Stimulated activated memory B cell treated with anti-CD40 and anti-IgM and Interleukin-4, amounts not matched to agents 10 μg/mL and 1 μg/mL and 100 μg/mL, for 72 hours (primary cell): ENCODE measurements at places on chromosomes 7 and 10.

DNA sequence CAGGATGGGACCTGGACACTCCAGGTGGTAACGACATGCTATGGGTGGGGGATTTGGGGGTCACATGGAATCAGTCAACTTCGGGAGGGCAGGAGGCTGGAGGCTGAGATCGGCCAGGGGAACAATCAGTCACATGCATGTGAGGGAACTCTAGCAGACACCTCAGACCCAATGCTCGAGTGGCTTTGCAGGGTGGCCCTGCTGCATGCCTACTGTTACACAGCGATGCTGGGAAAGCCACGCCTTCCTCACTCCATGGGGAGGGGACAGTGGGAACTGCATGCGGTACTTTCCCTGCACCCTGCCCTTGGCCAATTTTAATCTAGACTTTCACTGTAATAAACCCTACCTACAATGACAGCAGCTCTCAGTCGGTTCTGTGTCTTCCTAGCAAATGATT, 6.6 kb upstream of the ZNF32 start:
- ATAC-seq: no peak

DNA sequence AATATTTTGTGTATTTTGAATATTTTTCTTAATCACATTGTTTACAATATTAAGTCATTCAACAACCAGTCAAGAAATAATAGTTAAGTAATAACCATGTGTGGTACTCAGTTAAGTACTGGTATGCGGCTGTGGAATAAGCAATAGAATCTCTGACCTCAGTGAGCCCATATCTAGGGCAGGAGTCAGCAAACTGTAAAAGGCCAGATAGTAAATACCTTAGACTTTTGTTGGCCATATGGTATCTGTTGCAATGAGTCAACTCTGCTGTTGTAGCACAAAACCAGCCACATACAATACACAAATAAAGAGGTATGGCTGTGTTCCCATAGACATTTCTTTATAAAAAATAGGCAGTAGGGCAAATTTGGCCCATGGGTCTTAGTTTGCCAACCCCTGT, 311.6 kb upstream of the SEMA3A start:
- ATAC-seq: no peak

DNA sequence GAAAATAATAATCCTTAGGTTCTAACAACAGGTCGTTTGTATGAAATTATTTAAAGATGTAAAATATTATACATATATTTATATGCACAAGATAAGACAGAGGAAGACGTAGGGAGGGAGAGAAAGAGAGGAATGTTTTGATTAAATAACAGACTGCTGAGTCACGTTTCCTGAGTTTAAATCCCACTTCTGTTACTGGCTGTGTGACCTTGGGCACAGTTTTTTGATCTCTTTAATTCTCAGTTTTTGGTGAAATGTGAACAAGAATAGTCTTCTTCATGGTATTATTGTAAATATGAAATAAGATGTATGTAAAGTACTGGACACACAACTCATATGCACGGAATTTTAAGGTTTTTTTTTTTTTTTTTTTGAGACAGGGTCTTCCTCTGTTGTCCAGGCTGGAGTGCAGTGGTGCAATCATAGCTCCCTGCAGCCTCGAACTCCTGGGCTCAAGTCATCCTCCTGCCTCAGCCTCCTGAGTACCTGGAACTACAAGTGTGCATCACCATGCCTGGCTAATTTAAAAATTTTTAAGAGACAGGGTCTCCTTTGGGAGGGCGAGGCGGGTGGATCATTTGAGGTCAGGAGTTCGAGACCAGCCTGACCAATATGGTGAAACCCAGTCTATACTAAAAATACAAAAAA, 42.6 kb downstream of the BAMBI start:
- ATAC-seq: no peak

GRCh38 chr10:120613180-120613579, 156.2 kb downstream of the PLPP4 start:
- ATAC-seq: no peak

DNA sequence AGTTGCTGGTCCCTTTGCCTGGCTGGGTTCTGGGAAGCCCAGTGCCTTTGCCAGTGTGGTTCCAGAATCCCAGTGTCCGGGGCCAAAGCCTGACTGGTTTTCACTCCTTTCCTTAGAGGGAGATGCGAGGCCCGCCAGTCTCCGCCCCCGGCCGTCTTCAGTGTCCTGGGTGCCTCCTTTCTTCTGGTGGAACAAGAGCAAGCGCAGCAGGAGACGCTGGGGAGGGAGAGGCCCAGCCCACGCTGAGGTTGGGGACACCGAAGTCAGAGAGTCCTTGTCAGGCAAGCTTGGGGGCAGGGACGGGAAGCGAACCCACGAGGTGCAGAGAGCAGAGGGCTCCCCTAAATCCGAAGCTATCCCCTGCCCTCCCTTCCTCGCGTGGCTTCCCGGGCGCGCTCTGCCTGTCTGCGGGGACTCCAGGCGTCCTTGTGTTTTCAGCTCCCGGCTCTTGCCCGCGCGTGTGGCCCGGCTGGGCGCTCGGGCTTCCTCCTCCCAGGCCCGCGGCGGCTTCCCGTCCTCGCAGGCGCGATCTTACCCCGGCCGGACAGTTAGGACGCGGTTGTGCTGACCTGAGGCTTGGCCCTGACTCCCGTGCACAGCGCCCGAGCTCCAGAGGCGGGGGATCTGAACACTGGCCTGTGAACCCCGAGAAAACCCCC, 60.6 kb upstream of the UBE3C start:
- ATAC-seq: no peak
